ENCODE measurements at places on chromosomes 4 and X. TPM values are rescaled to one million over a fixed set of nuclear protein-coding genes. Genes with fewer than 3 reads are reported as not detected.

Gene DDX60
- total RNA-seq = 7.9 TPM

DNA sequence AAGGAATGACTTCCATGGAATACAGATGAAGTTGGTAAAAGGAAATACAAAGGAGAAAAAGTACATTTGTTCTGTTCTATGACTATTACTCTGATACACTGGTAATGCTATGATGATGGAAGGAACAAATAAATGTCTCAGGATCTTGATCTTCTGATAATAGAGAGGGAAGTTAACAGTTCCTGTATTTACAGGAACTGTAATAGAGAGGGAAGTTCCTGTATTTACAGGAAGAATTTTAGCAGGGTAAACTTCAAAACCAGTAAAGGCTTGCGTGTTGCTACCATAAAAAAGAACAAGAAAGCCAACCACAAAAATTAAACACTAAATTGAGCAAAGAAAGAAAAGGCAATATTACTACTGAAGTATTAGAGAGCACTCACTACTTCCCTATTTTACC, 91.7 kb upstream of the HPGD start:
- no peak for DNase-seq

- DNase-seq = no peak
Observed at GRCh38 chrX:16310326-16310725, 143.0 kb downstream of the MAGEB17 start.

GRCh38 chr4:177236886-177237285, 72.8 kb upstream of the NEIL3 start:
- no peak for DNase-seq

Gene LRCH2
- total RNA-seq = 4.7 TPM

GRCh38 chr4:57877047-57877458, 766.9 kb upstream of the IGFBP7 start:
- DNase-seq = no peak

GRCh38 chr4:175935016-175935661, 123.1 kb upstream of the GPM6A start:
- DNase-seq = no peak

GRCh38 chr4:99301376-99302164, 10.8 kb upstream of the ADH1A start:
- no peak for DNase-seq

Gene MAPK10
- 0.37 TPM for total RNA-seq

DNA sequence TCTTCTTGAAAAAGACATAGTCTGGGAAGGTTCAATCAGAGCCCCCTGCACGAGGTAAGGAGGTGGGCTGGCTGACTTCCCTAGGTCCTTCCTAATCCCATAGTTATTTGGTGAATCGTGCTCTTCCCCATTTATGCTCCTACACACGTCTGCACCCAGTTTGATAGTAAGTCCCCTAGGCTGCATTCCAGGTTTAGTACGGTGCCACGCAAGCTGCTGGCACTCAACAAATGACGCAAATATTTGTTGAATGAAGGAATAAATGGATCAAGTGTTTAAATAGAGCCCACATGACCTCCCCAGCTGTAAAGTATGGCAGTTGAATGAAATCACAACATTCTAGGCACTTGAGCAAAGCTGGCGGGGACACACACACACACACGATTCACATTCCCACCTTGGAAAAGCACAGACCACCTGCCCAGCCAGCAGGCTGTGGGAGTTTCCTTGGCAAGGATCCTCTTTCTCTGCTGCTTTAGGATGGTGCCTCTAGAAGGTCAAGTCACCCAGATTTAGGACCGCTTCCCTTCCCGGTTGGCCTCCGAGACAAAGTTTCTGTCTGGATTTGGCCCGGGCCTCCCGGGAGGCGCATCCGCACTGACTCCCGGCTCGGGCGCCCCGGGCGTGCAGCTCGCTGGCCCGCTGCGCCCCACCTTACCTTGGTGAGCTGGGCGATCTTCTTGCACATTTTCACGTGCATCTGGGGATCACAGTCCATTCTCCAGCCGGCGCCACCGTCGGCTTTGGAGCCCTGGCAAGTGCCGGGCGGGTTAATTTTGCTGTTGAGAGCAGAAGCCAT, 721 bp downstream of the FAM184B start:
- no peak for DNase-seq

Data from endothelial cell of umbilical vein (primary cell).